ENCODE measurements at places on chromosomes 3 and 15. TPM values are rescaled to one million over a fixed set of nuclear protein-coding genes. Genes with fewer than 3 reads are reported as not detected.

Gene COL6A6
- polyA plus RNA-seq: 3.0 TPM

Gene IFT80
- polyA plus RNA-seq: 8.8 TPM

Gene ARPP19
- 70.3 TPM for polyA plus RNA-seq

GRCh38 chr3:113436809-113437208 lies 4.5 kb downstream of the CFAP44 start:
- DNase-seq: no peak

GRCh38 chr3:150603980-150604319 lies 829 bp downstream of the SELENOT start:
- no peak for DNase-seq

- DNase-seq: peak; percentile 86
Measured at GRCh38 chr3:46700772-46701171, 420 bp upstream of the TMIE start.

DNA sequence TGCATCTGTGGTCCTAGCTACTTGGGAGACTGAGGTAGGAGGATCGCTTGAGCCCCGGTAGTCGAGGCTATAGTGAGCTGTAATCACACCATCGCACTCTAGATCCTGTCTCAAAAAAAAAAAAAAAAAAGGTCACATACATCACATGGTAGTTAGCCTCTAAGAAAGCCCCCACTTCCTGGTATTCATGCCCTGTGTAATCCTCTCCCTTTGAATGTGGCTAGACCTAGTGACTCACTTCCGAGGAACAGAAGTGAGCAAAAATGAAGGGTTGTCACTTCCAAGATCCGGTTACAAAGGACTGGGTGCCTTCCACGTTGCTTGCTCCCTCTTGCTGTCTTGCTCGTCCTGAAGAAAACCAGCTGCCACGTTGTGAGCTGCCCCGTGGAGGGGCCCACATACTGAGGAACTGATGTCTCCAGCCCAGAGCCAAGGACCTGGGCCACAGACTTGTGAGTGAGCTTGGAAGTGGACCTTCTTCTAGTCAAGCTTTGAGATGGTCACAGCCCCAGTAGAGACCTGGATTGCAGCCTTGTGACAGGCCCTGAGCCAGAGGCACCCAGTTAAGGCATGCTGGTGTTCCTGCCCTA lies 12.6 kb upstream of the LCTL start:
- no peak for DNase-seq

DNA sequence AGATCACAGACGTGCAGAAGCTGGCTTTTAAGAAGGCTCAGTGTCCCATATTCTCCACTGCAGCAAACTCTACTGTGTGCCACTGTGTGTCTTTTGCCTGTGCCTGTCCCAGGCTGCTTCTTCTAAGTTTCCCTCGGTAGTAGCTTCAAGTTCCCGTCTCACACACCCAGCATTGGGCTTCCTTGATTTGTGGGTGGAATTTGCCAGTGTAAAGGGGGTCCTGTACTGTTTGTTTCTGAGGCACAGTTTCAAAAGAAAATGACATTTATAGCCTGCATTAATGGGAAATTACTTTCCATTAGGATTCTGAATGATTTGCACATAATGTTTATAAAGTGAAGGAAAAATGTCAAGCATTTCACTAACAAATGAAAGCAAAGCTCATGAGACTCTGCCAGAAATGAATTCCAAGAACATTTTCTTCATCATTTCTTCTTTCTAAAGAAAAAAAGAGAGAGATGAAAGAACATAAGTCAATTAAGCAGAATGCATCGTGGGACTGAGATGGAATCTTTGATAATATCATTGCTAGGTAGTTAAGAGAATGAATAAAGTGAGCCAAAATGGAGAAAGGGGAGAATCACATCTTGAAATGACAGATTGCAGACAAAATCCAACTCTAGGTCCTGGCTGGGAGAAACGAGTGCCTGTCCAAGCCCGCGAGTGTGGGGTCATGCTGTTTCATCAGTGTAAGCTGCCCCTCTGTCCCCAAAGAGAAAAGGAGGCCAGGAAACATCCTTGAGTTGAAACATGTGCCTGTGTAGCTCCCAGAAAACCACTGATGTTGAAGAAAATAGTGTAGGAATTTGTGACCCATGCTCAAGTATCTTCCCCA lies 48.6 kb upstream of the ADAMTSL3 start:
- DNase-seq: peak; percentile 45

DNA sequence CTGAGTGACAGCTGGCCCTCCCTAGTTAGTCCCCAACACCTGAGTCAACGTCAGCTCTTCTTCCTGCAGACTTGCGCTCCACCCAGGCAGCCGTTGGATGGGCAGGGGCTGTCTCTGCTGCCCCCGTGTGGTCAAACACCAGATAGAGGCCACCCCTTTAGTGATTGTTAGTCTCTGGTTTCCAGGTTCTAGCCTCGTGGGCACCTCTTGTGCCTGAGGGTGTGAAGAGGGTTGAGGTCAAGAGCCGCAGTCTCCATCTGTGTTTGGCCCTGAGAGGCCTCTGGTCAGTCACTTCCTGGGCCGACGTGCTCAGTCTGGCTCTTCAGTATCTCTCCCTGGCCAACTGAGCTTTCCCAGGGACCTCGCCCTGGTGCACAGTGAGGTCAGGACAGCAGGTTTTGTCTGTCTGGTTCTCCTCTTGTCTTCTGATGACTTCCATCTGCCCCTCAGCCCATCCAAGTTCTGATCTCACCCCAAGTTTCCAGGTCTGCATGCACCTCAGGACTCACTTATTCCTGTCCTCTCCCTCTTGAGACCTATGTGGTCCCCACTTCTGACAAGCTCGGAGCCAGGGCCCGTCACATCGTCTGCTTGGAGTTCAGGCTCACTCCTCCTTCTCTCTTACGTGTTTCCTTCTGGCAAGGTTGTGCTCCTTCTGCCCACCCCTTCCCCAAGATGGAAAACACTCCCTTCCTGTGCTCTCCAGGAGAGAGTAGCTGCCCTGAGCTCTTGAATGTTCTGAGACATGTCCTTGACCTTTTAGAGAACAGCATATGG lies 20.9 kb downstream of the CD276 start:
- peak; percentile 87 for DNase-seq

GRCh38 chr3:55658690-55659562 lies 171.8 kb upstream of the WNT5A start:
- no peak for DNase-seq
